ENCODE measurements at places on chromosomes 12 and 14.

DNA sequence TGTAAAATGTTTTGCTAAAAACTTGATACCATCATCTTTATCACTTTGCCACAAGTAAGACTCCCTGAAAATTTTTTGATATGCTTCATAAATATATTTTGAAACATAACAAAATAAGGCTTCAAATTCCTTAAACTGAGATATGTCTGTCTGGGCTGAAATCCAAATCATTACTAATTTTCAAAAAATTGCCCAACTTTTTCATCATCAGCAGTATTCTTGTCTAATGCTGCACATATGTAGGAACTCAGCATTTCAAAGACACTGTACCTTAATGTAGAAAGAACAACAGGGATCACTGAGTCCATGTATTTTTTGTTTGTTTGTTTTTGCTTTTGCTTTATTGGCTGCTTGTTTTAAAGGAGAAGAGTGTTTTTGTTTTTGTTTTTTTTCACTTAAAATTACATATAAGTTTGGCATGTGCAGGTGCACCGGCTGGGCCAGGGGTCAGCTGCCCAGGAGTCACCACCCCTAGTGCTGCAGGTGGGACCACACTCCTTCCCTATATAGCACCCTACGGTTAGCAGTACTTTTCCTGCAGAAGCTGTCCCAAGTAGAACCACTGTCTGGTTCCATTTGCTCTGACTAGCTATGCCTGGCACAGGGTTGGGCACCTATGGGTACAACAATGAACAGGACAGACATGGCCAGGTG is 231.2 kb downstream of the PIK3C2G start:
- DNase-seq: peak; percentile 45

DNA sequence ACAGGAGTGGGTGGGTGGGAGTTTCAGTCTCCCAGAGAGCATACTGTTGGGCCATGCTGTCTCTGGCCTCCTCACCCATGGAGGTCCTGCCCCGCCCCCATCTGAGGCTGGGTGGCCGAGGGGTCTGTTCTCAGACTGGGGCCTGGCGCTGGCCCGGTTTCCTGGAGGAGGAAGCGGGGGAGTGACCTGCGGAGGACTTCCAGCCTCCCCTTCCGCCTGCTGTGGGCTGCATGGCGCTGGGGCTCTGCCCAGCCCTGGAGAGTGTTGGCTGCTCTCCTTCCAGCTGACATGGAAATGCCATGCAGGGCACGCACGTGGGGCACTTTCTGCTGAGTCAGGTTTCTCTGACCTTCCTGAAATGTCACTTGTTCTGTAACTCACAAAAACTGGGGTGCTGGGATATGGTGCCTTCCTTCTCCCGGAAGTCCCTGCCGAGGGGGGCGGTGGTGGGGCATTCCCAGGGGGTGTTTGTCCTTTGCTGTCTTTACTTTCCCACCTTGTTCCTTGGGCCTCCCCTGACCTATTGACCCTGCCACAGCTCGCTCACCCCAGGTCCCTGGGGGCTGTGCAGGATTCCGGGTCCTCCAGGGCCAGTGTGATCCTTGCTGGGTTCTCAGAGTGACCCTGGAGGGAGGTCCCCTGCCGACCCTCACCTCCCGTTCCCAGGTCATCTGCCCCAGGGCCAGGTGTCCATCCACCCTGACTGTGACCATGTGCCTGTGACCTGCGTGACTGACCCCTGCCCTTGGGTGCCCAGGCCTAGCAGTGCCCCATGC is 23.6 kb downstream of the PACS2 start:
- DNase-seq: no peak

DNA sequence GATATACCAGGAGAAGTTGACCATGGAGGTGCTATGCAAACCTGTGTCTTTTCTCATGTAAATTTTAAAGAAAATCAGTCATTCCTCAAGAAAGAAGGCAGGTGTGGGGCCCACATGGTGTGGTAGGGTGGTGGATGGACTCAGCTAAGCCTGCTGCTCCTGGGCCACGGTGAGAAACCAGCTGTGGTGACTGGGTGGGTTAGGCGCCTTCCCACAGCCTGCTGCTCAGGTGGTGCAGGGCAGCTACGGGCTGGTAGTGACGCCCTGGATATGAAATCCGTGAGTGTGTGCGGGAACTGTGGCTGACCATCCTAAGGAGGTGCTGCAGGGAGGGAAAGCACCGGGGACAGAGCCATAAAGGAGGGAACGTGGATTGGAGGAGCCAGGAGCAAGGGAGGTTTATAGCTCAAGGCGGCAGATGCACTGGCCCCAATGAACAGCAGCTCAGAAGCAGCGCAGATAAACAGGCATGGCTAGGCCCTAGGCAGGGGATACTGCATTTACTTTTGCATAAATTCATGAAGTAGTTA is 408.8 kb downstream of the FUT8 start:
- no peak for DNase-seq

GRCh38 chr12:12138203-12139154 is 67.7 kb downstream of the BCL2L14 start:
- no peak for DNase-seq

GRCh38 chr12:66258011-66258410 is 44.3 kb upstream of the HELB start:
- no peak for DNase-seq

DNA sequence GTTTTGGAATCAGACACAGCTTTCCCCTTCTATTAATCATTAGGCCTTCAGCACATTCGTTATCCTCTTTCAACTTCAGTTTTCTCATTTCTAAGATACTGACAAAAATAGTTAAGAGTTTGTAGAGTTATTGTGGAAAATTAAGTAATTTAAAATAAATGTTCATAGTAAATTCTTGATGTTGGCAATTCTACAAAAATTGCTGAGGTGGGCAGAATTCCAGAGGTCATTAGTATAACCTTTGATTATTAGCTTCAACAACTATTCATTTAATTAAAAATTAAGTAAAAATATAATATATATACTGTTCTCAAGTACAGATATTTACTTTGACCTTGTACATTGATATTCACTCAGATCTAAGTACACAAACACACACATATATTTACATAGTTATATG is 58.5 kb downstream of the DIO2 start:
- DNase-seq: no peak

DNA sequence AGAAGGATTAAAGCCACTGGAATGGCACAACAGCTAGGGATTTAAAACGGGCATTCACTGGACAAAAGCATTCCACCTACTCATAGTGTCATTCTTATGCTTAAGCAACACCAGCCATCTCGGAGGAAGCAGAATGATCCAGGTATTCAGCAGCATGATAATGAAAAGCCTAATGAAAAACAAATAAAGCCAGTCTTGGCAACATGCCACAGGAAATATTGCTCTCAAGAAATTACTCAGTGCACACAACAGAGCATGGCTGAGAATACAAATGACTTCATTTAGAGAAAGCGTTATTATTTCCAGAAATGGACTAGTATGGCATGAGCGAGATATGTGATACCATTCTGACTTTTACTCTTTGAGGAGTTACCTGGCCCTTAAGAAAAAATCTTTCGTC is 442.2 kb downstream of the APAF1 start:
- DNase-seq: no peak

- no peak for DNase-seq
Observed at GRCh38 chr14:103763730-103764488, 48.3 kb downstream of the ZFYVE21 start.

GRCh38 chr14:93496856-93497741 is 66.4 kb downstream of the UNC79 start:
- DNase-seq: no peak

DNA sequence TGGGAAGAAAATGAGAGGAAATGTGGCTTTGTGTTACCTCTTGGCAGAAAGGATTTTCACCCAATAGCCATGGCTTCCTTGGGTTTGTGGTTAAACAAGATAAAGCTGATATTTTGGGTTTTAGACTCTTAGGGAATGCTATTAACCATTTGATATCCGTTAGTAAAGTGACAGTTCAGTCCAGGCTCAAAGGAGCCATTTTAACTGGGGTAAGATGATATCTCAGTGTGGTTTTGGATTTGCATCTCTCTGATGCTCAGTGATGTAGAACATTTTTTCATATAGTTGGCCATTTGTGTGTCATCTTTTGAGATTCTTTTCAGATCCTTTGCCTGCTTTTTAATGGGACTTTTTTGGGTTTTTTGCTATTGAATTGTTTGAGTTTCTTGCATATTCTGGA is 30.1 kb downstream of the IFT43 start:
- DNase-seq: no peak

GRCh38 chr12:85656561-85656960 is 179.6 kb downstream of the RASSF9 start:
- DNase-seq: no peak
